ENCODE measurements at places on chromosomes 7 and 10.

DNA sequence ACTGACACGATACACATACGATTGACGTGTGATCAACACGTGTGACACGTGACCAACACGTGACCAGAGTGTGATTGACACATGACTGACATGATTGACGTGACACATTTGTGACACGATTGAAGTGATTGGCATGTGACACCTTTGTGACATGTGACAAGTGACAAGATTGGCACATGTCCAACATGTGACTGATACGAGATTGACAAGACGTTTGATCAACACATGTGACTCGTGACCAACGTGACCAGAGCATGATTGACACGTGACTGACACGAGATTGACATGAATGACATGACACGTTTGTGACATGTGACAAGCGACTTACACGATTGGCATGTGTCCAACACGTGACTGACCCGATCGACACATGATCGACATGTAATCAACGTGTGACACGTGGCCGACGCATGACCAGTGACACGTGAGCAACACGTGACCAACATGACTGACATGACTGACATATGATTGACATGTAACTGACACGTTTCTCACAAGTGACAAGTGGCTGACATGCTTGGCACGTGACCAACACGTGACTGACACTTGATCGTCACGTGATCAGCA lies 22.0 kb downstream of the CRPPA start:
- DNase-seq: no peak

GRCh38 chr10:86217371-86218080 lies 149.1 kb downstream of the GRID1 start:
- no peak for DNase-seq

GRCh38 chr10:47031211-47031900 lies 120.1 kb downstream of the PTPN20 start:
- DNase-seq: no peak

- DNase-seq: no peak
Measured at GRCh38 chr10:55203319-55203718, 402.3 kb upstream of the PCDH15 start.

- no peak for DNase-seq
Measured at GRCh38 chr10:32033171-32033570, 23.1 kb downstream of the KIF5B start.
